CD4-positive, alpha-beta T cell treated with Interleukin-15 for 4 hours (primary cell): ENCODE measurements at places on chromosomes 3 and 15.

GRCh38 chr3:150469931-150470740, 62.0 kb downstream of the TSC22D2 start:
- no peak for DNase-seq

DNA sequence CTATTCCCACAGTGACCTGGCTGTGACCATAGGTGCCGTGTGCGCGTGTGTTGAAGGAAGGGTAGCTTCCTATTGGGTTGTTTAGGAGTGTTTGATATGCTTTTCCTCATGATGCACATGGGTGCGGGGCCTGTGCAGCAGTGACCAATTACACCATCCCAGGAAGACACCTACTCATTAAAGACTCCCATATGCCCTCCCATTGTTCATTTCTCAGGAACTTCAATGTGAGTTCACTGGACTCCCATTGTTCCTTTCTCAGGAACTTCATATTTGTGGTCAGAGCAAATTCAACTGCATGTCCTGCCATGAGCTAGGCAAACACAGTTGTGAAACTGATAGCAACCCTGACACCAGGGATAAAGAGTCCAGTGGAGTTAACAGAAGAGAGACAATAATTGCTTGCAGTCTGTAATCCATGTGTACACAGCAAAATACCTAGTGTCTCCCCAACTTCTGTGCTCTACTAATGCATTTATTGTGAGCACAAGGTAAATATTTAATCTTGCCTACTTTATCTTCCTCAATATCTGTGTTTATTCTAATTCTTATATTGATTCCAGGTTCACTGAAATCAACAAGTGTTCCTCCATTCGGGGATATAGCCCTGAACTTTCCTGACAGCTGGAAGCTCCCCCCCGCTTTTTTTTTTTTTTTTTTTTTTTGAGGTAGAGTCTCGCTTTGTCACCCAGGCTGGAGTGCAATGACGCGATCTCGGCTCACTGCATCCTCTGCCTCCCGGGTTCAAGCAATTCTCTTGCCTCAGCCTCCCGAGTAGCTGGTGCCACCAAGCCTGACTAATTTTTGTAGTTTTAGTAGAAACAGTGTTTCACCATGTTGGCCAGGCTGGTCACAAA, 57.5 kb upstream of the GCNT3 start:
- DNase-seq = no peak

DNA sequence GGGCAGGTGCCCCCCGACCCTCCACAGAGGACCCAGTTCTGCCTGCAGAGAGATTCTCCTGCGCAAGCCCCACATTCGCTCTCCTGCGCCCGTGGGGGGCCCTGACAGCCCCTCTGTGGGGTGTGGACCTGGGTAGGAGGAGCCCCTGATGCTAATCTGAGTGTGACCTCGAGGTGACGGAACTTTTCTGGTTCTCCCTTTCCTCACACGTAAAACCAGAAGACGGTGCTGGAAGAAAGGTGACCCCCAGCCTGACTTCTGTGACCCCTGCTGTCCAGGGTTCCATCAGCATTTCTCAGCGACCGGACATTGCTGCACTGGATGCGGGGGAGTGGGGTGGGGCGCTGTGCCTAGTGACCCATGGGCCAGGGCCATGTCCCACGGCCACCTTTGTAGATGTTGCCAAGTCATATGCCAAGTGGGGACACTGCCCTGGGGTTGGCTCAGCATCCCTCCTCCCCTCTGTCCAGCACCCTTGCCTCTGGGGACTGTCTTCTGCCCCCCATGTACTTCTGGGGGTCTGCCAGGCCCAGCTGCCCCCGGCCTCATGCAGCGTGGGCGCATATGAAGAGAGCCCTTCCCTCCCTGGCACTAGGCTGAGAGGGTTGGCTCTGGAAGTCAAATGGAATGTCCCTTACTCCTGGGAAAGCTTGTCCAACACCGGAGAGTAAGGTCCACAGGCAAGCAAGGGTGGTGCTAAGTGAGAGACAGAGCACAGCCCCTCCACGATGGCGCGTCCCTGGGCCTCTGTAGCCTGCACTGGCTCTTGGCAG, 129.1 kb upstream of the MEF2A start:
- DNase-seq = no peak

DNA sequence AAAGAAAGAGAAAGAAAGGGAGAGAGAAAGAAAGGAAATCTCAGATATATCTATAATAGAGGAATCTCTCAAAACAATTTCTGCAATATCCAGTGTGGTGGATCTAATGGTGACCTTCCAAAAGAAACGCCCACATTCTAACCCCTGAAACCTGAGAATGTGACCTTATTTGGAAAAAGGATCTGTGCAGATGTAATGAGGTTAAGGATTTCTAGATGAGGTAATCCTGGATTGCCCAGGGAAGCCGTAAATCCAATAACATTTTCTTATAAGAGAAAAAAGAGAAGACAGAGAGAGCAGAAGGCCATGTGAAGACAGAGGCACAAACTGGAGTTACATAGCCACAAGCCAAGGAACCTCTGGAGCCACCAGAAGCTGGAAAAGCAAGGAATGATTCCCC, 307.6 kb downstream of the ZBTB20 start:
- DNase-seq = no peak

DNA sequence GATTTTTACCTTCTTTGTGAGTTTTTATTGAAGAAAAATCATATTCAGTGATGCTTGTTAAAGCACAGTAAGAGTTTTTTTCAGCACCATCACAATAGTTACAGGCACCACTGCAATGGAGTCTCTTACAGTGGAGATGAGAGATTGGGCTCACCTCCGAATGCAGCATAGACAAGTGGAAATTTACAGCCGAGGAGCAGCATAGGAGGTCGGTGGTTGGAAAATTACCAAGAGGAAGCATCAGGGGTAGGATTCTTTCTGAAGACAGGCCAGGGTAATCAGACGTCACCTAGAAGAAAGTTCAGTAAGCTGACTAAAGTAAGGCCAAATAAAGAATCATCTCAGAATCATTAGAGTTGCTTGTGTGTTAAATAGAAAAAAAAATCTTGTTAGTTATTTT, 491.6 kb downstream of the RBMS3 start:
- DNase-seq = no peak

GRCh38 chr15:66033143-66033542, 163.9 kb downstream of the RAB11A start:
- no peak for DNase-seq

DNA sequence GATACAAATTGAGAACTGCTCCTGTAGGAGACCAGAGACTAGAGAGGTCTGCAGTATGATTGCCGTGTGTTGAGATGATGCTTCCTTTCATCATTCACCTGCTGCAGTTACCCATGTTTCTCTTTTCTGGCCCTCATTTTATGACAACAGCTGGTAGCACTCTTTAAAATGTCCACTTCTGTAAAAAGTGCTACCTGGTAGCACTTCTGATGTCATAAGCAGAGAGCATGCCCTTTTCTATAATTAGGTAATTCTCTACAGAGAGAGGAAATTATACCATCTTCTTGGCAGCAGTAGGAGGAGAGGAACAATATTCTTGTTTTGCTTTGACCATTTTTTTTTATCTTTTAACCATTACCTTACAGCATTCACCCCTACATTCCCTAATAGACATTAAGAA, 123.8 kb downstream of the PPM1L start:
- DNase-seq = no peak

GRCh38 chr3:128619146-128619890, 31.3 kb downstream of the RPN1 start:
- DNase-seq = peak; percentile 36

GRCh38 chr15:80953953-80954778, 35.5 kb downstream of the MESD start:
- no peak for DNase-seq

GRCh38 chr3:46957092-46957820, 19.3 kb downstream of the CCDC12 start:
- no peak for DNase-seq

DNA sequence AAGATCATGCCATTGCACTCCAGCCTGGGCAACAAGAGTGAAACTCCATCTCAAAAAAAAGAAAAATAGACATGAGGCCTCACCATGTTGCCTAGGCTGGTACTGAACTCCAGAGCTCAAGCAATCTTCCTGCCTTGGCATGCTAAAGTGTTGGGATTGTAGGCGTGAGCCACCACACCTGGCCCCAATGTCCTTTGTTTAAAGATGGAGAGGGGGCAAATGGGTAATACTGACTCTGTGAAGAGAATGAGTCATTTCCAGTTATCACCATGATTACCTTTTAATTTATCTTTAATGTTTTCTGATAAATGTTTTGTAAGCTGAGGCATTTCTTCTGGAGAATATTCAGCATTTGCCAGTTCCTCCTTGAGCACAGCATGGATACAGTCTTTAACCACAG, 2.2 kb downstream of the DYNLT2B start:
- DNase-seq = no peak

DNA sequence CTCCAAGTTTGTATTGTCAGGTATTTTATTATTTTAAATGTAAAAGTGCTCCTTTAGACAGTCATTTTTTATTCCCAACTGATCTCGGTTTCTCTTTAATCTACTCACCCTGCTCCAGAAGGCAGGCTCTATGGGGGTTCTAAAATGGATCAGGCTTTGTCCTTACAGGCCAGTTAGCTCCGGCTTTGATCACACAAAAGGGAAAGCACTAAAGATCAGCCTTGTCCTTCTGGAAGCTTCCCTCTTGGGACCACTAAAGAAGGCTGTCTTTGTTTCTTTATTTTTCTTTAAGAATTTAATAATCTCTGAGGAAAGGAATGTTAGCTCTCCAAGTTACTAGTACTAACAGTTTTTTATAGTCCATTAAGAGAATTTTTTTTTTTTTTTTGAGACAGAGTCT, 560.5 kb upstream of the ZNF717 start:
- no peak for DNase-seq

- no peak for DNase-seq
These were observed at the start of gene PRR20G for GRCh38 chr3:127287840-127288239. Gene PRR20G (minus strand): TSS chr3:127288046. CDS start chr3:127287365, 681 bp downstream.

DNA sequence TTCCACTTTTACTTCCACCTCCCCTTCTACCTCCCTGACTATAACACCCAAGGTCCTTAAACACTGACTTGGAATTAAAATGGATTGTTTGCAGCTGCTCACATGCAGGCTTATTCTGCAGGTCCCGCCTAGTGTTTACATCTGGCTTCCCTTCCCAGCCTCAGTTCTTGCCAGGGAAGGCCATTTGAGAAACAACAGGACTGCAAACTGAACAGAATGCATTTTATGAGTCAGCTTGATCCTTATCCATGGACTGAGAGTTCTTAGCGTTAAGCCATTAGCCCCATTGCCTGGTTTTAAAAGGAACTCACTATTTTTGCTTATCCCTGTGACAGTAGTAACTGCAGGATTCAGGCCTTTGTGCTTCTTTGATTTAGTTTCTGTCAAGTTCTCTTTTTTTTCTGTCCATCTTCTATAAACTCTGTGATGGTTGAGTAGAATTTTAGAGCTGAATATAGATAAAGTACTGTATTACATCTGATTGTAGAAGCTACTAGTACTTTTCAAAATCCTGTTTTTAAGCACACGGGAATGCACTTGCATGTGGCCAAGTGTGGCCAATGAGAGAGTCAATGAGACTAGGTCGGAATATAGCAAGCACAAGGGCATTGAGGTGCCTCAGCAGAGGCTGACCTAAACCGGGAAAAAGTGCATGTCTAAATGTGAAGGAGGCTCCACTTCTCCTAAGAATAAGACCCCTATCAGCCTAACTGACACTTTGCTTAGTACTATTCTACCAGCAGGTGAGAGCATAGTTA, 106.4 kb downstream of the TUSC7 start:
- no peak for DNase-seq

DNA sequence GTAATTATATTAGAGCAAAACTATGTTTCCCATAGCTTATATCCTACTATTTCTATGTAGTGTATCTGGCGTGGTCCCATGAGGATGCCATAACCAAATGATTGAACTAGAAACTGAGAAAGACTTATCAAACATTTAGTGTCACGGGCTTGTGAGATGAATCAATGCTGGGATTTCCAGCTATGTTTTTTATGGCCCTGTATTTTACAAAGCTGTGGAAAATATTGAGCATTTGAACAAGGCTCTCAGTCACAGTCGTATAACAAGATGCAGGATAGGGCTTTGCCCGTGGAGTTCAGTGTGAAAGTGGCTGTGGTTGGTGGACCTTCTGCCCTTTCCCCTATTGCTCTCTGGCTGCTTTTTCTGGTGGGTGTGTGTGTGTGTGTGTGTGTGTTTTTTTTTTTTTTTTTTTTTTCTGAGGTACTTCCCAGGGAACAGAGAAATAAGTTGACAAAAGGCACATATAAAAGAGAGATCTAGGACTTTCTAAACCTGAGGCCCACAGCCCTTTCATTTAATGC, 60.7 kb downstream of the CACNA1D start:
- DNase-seq = no peak

DNA sequence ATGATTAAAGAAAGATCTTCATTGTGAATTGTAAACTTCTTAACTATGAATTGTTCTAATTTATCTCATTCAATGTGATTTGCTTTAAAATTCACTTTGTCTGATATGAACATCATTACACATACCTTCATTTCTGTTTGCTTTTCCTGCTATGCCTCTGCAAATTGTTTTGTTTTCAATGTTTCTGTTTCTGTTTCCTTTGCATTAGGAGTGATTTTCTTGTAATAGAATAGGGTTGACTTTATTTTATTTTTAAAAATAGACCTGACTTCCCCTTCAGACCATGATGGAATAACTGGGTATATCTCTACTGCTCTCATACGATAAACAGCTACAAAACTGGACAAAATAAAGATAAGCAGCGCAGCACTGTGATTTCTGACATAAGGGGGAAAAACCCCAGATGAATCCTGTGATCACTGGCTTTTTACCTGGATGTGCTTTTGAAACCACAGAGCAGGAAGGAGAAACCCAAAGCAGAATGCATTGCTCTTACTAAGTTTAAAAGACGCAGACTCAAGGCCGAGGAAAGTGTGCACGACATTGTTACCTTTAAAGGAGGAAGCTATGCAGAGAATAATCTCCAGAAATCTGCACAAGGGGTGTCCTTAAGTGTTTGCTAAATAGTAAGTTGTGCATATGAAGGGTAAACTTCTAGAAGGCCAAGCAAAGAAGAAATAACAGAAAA, 420.2 kb downstream of the TBC1D5 start:
- DNase-seq = no peak

DNA sequence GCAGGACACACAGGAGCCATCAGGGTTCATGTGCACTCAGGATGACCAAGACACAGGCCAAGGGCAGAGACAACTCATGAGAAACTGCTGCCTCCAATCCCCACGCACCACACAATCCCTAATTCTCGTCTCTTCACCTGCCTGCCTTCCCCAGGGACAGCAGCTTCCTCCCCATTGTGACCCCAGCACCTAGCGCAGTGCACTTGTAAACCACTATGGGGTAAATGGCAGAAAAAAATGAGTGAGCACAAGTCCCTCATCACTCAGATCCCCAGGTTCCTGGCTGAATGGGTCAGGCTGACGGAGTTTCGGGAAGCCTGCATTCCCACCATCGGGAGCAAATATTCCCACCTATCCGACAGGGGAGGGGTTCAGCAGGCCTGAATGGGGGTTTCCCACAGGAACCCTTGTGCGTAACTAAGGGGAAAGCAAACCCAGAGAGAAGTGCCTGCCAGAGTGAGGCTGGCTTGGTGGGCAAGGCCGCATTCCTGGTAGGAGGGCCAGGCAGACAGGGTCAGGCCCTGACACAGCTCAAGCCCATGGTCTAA, 18.8 kb downstream of the PLXNB1 start:
- DNase-seq = no peak
